K562 (cell line): ENCODE measurements at places on chromosomes 7 and 10. TPM values are rescaled to one million over a fixed set of nuclear protein-coding genes. Genes with fewer than 3 reads are reported as not detected.

Gene SPDYE16
- 0.13 TPM in 1 of 2 replicates, not detected in the other for total RNA-seq

DNA sequence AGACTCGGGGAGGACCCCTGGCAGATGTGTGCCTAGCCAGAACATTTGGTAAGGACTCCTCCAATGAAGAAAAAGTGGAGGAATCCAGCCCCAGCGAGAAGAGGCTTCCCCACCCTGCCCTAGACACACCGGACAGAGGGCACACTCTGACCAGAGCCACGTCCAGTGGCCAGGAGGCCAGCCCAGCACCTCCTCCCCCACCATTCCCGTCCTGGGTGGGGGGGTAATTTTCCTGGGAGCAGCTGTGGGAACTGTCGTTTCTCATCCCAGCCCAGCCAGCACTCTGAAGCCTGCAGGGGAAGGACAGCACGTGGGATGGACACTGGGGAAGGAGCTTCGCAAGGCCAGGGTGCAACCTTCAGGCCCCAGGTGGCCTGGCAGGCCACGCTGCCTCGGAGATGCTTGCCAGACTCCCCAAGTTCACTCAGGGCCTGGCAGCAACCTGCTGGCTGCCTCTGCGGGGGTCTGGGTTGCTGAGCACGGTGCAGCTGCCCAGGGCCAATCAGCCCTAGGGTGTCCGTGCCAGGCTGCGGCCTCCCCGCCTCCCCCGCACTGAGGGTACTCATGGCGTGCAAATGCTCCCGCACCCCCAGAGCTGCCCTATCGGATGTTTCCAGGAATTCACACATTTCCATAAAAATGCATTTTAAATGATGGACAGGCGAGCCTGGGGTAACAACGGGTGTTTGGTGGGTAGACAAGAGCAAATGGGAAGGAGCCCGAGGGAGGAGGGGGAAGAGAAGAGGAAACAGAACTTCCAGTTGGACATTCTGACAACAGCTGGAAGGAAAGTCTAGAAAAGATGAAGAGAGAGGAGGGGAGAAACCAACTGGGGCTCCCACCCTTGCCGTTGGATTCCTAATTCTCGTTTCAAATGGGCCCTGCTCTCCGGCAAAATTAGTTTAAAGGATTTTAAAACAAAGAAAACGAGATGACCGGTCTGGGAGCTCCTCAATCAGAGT, 1.9 kb upstream of the EN2 start:
- DNase-seq = no peak

DNA sequence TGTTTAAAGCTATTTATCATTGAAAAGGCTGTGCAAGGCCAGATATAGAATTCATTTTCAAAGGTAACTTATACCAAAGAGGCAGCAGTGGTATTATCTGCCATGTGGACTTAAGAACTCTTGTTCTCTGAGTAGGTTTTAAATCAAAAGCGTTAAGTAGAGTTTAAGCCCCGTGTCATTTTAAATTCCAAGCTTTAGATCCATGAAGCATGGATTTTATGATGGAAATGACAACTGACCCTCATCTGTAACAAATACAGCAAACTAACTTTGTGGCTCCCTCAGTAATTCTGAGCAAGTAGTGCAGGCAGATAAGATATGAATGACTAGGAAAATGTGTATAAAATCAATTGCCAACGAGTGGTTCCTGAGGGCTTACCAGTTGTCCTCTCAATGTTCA, 247.0 kb downstream of the WDR11 start:
- DNase-seq = no peak

GRCh38 chr10:129641982-129642381, 174.9 kb downstream of the MGMT start:
- DNase-seq = no peak

DNA sequence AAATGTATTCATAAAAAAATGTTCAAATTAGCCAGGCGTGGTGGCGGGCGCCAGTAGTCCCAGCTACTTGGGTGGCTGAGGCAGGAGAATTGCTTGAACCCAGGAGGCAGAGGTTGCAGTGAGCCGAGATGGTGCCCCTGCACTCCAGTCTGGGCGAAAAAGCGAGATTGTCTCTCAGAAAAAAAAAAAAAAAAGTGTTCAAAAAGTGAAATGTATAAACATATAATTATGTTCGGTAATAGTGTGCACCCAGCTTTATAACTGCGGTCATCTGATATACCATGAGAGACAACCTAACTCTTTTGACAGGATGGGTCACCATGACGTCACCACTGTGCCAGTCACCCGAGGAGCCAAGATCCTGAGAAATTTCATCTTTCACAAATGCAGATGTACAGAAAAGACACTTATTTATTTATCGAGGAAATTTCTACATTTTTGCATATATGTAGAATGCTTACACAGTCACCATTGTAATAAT, 594 bp upstream of the RP9 start:
- DNase-seq = no peak

GRCh38 chr7:85806321-85806720, 619.5 kb upstream of the SEMA3D start:
- no peak for DNase-seq
